ENCODE measurements at places on chromosomes 3 and 15. TPM values are rescaled to one million over a fixed set of nuclear protein-coding genes. Genes with fewer than 3 reads are reported as not detected.

Gene GPR149
- 1.9 TPM for total RNA-seq

Gene DOCK3
- 60.7 TPM for total RNA-seq

Gene EFHB
- total RNA-seq, result 0.63 TPM

Gene CNTN4
- 102 TPM for total RNA-seq

Gene MESP1
- total RNA-seq, result 2.2 TPM

Gene ADAMTS9
- total RNA-seq, result 26.0 TPM

Gene NAALADL2
- 15.7 TPM for total RNA-seq

Gene SATB1
- 141 TPM for total RNA-seq

Gene TMEM45A
- total RNA-seq, result 1.6 TPM
